ENCODE measurements at places on chromosomes 6 and 20.

DNA sequence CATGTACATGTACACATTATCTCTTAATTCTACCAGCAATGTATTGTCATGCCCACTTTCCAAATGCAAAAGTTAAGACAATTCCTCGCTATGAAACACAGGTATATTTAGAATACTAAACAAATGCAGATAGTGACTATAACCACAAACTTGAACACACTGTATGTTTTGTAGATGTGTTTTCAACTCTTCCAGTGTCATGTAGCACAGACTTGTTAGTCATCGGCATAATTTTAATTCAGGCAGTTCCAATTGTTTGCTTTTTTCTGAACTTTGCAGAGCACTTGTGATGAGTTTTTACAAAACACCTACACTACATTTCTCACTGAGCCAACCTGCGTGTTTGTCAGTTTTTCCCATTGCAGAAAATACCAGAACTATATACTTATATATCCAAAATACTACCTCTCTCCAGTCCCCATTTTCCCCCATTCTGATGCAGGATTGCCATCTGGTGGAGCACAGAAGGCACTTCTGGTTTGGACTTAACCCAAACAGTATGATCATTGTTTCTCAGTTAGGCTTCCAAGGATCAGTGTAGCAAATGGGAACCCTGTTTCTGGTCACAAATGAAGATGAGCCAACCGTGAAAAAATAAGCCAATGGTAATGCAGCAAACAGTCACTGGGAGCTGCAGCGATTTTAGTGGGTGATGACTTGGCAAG lies 143.4 kb downstream of the ADGRB3 start:
- no peak for DNase-seq

- DNase-seq: no peak
These were observed 137.8 kb downstream of the MYB start for GRCh38 chr6:135318738-135319469.

GRCh38 chr6:117512056-117512828 lies 29.8 kb downstream of the DCBLD1 start:
- DNase-seq: no peak

GRCh38 chr6:145892026-145892425 lies 72.1 kb downstream of the SHPRH start:
- no peak for DNase-seq

GRCh38 chr6:135853227-135853626 lies 1.7 kb downstream of the PDE7B start:
- DNase-seq: no peak

DNA sequence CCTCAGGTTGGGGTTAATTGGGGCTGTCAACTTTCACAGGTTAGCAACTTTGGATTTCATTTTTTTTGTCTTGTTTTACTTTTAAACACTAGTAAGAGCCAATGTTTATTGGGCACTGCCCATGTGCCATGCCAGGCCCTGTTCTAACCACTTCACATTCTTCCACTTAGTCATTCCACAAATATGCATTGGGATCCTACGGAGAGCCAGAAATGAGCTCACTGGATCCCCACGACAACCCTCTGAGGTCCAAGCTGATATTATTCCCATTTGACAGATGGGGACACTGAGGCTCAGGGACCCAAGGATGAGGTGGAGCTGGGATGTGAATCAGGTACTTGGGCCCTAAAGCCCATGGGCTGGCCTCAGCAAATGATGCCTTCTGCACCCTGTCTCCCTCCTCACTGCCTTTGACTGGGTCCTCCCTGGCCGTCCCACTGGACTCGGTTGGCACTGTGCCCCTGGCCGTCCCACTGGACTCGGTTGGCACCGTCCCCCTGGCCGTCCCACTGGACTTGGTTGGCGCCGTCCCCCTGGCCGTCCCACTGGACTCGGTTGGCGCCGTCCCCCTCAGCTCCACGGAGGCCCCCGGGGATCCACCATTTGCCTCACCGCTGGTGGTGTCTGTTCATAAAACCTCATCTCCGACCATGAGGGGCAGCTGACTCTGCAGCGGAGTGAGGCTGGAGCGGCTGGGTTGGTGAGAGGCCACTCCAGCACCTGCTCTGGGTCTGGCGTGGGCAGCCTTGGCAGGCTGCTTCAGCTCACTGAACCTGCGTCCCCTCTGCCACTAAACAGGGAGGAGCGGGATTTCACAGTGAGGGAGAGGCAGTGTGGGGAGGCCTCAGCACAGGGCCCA lies 4.8 kb upstream of the PMEPA1 start:
- DNase-seq: no peak

- DNase-seq: no peak
These were observed 170.6 kb downstream of the PHACTR1 start for GRCh38 chr6:12886961-12887775.

DNA sequence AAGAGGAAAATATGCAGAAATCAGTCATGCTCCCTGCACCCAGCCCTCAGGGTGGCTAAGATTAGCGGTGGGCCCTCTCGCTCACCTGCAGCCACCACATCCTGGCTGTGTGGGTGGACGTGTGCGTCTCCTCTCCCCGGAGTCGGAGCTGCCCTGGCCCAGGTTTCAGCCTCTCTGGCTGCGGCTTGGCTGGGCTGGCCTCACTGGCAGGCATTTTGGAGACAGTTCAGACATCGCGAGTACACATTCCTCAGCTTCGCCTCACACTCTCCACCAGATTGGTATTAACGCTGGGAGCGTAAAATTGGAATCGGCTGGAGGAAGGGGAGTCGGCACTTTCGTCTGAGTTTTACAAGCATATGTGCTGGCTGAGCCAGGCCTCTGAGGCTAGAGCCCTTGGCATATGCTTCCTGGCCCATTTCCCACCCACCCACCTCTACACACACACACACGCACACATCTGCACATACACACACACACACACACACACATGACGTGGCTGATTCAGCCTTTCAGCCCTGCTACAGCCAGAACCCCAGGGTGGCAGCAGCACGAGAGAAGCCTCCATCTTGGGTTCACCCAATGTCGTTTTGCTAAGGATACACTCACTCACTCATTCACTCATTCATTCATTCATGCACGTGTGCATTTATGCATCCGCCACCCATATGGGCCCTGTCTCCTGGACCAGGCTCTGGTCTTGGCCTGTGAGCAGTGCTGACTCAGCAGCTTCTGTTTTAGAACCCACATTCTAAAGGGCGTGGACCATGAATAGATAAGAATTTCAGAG lies 42.9 kb downstream of the BCAS4 start:
- no peak for DNase-seq

DNA sequence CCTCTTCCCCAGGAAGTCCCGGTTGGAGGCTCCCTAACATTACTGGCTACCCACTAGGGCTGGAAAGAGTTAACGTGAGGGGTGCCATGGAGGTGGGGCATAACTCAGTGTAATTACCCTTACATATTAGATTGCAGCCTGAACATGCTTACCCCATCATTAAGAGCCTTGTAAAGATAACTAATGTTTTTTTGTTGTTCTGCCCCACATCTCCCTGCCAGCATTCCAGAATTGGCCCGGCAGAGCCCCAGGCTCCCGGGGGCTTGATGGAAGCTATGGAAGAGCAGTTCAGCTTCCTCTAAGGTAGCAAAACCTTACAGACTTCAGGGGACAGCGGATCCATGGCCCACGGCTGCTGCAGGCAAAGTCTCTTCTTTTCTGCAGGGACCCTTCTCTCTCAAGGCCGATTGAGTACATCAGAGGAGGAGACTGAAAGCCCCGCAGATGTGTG lies 166.1 kb upstream of the FOXQ1 start:
- DNase-seq: no peak

DNA sequence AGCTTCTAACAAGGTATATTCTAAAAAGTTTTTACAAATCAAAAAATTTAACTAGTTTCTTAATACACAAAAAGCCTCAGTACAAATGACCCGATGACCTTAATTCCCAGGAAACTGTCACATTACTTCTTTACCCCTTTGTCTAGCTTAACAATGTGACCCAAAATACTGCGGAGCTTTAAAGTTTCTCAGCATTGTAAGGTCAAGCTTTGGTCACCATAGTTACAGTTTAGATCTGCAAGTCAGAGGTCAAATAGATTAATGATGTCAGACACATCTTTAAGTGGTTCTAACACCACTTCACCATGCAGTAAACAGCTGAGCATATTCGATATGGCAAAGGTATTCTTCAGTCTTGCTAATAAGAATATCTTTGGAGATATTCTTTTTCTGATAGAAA lies 36.8 kb upstream of the FLRT3 start:
- no peak for DNase-seq

DNA sequence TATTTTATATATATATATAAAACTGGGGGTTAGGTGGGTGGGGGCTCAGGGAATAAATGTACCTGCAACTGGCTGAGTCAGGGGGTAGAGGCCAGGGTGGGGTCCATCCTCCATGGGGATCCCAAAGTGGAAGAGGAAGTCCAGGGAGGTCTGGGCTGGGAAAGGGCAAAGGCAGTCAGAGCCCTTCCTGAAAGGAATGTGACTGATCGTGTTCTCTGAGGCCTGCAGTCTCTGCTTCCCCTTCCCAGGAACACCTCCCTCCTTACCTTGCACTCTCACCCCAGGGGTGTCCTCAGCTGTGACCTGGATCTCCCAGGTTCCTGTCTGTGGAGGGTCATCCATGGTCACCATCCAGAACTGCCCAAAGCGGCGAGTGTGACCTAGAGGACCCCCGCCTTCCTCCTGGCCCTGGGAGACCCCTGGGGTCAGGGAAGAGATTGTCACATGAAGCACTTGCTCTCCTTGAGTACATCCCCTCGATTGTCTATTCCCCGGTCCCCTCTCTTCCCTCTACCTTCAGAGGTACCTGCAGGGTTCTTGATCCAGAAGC lies 4.7 kb downstream of the SAPCD1 start:
- DNase-seq: no peak

DNA sequence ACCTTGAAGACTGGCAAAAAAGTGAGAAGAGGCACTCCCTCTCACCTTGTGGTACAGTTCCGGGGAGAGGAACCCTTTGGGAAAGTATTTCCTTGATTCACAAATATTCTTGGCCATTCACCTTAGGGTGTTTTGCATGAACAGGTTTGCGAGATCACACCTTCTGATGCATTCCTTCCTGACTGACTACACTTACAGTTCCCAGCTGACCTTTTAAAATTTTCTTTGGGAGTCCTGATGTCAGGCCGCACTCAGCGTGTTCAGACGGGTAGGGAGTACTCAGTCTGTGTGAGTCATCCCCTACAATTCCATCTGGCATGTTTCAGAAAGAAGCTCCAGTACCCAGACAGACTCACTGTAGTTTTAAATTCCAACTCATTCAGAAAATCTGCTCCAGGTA lies 1.7 kb downstream of the ADGRF4 start:
- no peak for DNase-seq

DNA sequence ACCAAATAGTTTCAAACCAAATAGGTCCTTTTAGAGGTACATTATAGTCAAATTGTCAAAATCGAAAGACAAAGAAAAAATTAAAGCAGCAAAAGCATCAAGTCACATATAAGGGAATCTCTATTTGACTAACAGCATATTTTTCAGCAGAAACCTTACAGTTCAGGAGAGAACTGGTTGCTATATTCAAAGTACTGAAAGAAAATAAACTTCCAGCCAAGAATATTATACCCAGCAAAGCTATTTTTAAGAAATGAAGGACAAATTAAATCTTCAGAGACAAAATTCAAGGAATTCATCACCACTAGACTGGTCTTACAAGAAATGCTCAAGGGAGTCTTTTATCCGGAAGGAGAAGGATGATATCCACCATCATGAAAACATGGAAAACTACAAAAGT lies 16.0 kb downstream of the WDR27 start:
- no peak for DNase-seq

GRCh38 chr20:37615340-37616109 lies 78.3 kb upstream of the CTNNBL1 start:
- peak; percentile 7 for DNase-seq

GRCh38 chr6:156720691-156721685 lies 56.2 kb upstream of the ARID1B start:
- no peak for DNase-seq

DNA sequence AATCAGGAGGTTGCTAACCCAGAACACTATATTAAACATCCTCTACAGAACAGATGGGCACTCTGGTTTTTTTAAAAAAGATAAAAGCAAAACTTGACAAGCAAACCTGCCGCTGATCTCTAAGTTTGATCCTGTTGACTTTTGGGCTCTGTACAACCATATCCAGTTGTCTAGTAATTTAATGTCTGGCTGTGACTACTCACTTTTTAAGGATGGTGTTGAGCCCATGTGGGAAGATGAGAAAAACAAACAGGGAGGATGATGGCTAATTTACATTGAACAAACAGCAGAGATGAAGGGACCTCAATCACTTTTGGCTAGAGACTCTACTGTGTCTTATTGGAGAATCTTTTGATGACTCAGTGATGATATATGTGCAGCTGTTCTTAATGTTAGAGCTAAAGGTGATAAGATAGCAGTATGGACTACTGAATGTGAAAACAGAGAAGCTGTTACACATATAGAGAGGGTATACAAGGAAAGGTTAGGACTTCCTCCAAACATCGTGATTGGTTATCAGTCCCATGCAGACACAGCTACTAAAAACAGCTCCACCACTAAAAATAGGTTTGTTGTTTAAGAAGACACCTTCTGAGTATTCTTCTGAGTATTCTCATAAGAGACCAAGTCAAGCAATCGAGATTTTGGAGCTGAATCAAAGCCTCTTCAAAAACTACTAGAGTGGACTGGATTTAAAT lies 201.2 kb upstream of the SHLD1 start:
- DNase-seq: no peak

- DNase-seq: no peak
These were observed 56.4 kb downstream of the TTI1 start for GRCh38 chr20:37976887-37977286.

GRCh38 chr6:30321692-30322388 lies 4.9 kb upstream of the TRIM39 start:
- no peak for DNase-seq

- DNase-seq: peak; percentile 36
These were observed 12.2 kb upstream of the KCNK15 start for GRCh38 chr20:44733341-44734069.

- DNase-seq: no peak
These were observed 88.6 kb downstream of the MCHR2 start for GRCh38 chr6:99905209-99906106.

DNA sequence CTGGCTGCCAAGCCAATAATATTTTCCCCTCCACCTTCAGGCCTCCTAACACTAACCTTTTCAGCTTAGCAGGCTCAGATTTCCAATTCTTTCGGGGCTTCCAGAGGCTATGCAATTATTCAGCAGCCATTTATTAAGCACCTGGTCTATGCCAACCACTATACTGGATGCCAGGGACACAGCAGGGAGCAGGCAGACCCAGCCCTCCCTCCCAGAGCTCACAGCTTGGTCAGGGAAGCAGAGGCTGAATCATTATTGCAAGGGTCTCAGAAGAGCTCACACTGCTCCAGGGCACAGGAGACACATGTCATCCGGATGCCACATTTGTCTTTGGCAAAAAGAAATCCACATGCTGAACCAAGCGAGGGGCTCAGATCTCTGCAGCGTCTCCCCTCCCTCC lies 1.3 kb downstream of the BPIFB1 start:
- no peak for DNase-seq

Measured in stimulated activated CD4-positive, alpha-beta T cell treated with anti-CD3 and anti-CD28 coated beads, TNF-alpha, amount 100 ng/mL, for 1 hour (primary cell).